RKO (cell line): ENCODE measurements at places on chromosomes 6 and 20.
A peak's percentile ranks its signal among the peaks of the same experiment; 100 is the strongest.

- DNase-seq = peak; percentile 93
Observed at GRCh38 chr6:158488065-158488464, 71.8 kb upstream of the TMEM181 start.

DNA sequence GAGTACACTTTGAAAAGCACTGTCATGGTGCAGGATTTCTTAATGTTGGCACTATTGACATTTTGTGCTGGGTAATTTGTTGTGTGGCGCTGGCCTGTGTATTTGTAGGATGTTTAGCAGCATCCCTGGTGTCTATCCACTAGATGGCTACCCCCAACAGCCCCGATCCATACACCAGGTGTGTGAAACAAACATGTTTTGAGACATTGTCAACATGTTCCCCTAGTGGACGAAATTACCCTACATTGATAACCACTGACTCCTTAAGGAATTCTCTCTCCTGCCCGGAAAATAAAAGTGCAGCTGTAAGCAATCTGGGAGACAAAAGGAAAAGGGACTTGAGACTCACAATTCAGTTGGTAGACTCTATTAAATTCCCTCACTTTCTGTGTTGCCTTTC is 52.6 kb upstream of the TMEM200A start:
- no peak for DNase-seq

DNA sequence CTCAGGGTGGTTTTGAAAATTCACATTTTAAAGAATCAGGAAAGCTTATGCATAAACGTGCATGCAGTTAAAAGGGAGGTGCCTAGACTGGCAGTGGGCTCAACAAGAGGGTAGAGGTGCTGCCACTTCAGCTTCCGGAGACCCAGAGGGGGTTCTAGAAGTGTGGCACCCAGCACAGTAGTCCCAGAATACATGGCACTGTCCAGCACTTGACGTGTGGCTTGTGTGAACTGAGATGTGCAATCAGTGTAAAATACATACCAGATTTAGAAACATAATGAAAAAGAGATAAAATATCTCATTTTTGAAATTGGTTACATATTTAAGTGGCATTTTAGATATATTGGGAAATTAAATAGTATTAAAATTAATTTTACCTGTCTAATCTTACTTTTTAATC is 89.3 kb downstream of the RIN2 start:
- no peak for DNase-seq

DNA sequence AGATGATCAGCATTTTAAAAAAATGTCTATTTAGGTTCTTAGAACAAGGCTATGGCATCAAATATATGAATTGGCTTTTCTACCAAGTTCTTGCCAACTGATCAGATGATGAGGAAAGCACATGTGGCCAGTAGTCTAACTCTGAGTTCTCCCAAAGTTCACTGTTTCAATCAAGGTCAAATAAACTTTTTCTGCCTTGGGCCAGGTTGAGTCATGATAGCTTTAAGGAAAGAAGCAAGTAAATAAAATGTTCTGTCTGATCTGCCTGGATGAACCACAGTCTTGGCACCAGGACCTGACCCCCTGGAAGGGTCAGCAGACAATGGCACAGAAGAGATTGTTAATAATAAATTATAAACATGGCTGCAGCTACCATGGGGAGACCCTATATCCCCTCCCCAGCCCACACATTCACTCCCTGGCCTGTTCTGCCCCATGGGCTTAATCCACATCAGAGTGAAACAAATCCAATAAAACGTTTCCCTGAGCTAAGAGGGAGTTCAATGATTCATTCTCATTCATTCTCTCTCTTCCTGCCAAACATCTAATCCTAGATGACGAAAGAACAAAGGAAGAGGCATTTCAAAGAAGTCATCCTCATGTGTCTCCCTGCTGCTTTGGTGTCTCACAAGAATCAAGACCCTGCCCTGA is 661.6 kb downstream of the DHX35 start:
- DNase-seq = no peak

GRCh38 chr6:90719321-90720195 is 132.7 kb upstream of the MAP3K7 start:
- no peak for DNase-seq

DNA sequence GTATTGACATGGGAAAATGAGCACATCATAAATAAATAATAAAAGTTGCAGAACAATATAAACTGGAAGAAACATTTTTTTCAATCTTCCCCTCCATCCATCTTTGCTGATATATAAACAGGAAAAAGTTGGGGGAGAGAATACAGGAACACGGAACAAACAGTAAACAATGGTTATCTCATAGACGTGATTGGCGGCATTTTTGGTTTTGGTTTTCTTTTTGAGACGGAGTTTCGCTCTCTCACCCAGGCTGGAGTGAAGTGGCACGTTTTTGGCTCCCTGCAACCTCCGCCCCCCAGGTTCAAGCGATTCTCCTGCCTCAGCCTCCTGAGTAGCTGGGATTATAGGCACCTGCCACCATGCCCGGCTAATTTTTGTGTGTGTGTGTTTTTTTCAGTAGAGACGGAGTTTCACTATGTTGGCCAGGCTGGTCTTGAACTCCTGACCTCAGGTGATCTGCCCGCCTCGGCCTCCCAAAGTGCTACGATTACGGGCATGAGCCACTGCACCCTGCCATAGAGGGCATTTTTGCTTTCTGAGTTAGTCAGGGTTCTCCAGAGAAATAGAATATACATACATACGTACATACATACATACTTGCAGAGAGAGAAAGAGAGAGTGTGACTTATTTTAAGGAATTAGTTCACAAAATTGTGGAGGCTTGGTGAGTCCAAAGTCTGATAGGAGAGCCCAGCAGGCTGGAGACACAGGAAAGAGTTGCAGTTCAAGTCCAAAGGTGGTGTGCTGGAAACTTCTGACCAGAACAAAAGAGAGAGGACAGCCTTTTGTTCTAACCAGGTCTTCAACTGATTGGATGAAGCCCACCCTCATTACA is 22.6 kb downstream of the GNL1 start:
- no peak for DNase-seq

- no peak for DNase-seq
Observed at GRCh38 chr6:168992446-168993144, 261.1 kb downstream of the THBS2 start.

DNA sequence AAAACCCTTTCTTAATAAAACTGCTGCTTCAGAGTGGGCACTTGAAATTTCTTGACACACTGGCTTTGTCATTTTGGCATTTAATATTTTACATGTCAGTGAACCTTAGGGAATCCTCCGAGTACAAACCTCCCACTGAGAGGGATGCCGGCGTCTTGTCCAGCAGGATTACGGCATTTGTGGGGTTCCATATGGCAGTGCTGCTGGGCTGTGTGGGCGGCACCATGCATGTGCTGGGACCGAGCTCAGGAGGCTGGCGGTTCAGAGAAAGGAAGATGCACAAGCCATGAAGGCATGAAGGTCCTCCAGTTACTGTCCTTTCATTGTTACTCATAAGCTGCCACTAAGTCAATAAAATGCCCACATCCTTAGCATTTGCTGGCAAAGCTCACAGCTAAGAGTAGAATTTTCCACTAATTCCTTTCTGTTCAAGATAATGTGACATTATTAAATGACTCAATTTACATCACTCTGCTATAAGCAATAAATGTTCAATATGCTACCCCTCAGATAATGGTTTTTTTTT is 61.4 kb downstream of the LY86 start:
- DNase-seq = no peak

- no peak for DNase-seq
Observed at GRCh38 chr20:60446267-60447111, 488.3 kb downstream of the CDH26 start.

GRCh38 chr6:44255871-44256774 is 1.2 kb downstream of the SLC35B2 start:
- DNase-seq = no peak

- peak; percentile 95 for DNase-seq
Observed at GRCh38 chr6:2378891-2379652, 133.7 kb upstream of the GMDS start.

DNA sequence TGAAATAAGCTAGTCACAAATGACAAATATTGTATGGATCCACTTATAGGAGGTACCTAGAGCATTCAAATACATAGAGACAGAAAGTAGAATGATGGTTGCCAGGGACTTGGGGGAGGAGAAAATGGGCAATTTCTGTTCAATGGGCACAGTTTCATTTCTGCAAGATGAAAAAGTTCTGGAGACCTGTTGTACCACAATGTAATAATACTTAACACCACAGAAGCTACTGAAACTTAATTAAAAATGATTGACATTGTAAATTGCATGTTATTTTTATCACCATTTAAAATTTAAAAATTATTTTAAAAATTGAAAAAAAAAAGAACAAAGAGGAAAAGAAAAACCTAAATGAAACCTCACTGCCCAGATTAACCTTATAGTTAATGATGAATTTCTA is 67.4 kb downstream of the NHLRC1 start:
- DNase-seq = no peak

DNA sequence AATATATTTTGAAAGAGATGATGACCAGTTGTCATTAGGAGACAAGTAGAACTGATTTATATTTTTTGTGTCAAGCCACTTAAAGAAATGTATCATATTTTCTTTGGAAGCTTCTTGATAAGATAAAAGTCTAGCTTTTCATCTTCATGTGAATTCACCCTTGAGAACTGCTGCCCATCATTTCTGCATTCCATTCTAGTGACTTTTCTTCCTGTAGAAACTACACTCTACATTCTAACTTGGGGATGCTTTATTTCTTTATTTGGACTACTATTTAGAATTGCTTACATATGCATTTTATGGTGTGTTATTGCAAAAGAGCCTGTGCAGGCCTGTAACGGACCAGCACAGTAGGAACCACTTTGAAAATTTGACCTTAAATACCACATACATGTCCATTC is 335.0 kb upstream of the KCNQ5 start:
- DNase-seq = no peak
